RPMI7951 (cell line): ENCODE measurements at places on chromosomes 16 and 17.

DNA sequence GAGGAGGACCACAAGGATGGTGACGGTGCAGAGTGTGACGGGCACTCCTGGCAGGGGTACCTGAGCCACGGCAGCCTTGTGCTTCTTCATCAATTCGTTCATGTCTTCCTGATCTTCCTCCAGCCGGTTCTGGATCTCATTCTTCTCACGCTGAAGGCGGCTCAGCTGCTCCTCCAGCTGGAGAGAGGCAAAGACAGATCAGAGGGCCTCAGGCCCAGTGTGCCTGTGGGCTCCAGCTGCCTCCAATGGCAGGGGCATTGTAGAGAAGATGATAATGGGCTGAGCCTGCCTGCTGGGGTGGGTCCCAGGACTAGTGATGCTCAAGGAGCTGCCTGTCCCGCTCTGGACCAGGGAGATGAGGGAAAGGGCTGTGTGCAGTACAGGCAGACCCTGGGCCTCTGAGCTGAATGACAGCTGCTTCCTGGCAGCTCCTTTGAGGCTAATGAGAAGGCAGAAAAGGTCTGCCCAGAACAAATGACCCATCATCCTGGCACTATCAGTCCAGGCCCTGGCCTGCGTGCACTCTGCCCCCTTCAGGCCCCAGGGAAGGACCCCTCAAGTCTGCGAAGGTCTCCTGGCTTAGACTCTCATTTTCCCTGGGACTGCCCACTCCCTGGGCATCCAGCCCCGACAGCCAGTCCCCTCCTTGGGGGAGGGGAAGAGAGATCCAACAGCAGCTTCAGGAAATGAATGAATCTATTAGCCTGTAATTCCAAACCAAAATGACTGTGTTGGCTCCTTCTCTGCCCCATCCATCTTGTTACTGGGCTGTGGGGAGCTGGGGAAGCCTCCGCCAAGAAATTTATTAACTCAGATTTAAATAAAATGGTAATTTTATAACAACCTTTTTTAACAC lies 48.0 kb downstream of the PIPOX start:
- no peak for DNase-seq

- no peak for DNase-seq
These were observed 21.4 kb downstream of the TOM1L2 start for GRCh38 chr17:17950806-17951205.

DNA sequence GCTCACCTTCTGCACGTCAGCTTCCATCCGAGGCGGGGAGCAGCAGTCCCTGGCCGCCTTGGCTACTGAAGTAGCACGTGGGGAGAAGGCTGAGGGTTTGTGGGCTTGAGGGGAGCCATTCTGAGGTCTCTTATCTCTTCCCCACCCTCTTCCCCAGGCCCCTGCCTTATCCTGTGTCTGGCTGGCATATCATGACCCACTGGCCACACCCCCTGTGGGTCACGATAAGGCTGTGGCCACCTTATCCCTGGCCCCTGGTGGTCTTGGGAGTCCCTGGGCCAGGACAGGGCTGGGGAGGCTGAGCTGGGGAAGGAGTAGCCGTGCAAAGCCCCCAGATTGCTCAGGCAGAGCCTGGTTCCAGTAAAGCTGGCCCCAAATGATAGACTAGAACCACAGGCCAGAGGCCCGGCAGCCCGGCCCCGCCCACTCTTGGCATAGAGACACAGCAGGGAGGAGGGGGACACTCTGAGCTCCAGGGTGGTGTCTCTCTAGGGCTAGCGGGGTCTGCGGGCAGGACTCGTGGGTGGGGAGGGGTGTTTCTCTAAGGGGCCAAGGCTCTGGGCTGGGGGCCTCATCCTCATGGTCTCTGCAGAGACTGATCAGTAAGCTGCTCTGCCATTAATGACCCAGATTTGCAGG lies 7.6 kb downstream of the SPNS2 start:
- DNase-seq: no peak

DNA sequence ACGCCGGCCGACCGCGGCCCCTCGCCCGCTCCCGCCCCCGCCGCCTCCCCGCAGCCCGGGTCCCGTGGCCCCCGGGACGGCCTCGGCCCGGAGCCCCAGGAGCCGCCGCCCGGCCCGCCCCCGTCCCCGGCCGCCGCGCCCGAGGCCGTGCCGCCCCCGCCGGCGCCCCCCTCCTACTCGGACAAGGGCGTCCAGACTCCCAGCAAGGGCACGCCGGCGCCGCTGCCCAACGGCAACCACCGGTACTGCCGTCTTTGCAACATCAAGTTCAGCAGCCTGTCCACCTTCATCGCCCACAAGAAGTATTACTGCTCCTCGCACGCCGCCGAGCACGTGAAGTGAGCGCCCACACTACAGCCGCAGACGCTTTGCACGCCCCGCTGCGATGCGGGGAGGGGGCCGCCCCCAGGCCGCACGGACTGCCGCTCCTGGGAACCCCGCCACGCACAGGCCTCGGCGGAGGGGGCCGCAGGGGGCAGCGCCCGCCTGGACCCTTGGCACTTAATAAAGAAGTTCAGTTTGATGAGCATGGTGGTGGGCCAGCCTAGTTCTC lies 35.5 kb upstream of the ZC3H18 start:
- peak; percentile 42 for DNase-seq

DNA sequence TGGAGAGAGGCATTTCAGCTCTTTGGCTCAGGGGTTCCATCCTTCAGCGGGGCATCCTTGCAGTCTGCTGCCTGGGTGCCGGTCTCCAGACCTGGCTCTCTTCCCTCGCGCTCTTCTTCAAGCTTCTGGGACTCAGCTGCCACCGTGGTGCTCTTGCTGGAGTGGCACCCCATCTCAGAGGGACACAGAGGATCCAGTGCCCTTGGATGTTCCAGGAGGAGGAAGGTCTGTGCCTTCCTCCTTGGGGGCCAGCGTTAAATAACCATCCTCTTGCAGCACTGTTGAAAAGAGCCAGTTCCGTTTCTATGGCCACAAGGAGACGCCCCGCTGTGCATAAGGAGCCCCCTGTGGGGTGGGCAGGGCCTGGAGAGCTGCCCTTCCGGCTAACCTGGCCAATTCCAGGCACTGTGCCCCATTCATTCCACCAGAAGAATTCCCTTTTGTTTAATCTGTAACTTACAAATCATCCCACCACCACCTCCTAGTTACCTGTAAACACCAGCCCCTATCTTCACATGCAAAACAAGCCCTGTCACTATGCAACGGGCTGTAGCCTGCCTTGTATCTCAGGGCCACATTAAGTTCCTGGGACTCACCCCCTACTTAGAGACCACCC lies 8.6 kb downstream of the CHD9NB start:
- DNase-seq: no peak

- DNase-seq: no peak
These were observed 8.5 kb downstream of the ASPHD1 start for GRCh38 chr16:29908719-29909220.

GRCh38 chr16:69859105-69859989 lies 91.8 kb upstream of the CLEC18A start:
- DNase-seq: no peak

- DNase-seq: no peak
These were observed 12.2 kb downstream of the MYH13 start for GRCh38 chr17:10360578-10360977.

DNA sequence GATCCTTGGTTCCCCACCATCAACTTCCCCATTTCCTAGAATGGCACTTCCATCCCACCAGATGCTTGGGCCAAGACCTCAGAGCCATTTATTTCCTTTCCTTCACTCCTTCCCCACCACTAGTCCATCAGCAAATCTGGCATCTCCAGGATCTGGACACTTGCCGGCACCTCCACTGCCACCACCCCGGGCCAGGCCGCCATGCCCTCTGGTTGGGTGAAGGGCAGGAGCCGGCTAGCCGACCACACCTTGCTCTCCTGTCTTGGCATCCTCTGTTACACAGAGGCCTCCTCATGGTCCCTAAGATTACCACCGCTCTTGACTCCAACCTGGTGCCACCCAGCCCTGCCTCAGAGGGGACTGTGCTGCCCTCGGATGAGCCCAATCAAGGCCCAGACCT lies 104.5 kb downstream of the RMI2 start:
- no peak for DNase-seq

DNA sequence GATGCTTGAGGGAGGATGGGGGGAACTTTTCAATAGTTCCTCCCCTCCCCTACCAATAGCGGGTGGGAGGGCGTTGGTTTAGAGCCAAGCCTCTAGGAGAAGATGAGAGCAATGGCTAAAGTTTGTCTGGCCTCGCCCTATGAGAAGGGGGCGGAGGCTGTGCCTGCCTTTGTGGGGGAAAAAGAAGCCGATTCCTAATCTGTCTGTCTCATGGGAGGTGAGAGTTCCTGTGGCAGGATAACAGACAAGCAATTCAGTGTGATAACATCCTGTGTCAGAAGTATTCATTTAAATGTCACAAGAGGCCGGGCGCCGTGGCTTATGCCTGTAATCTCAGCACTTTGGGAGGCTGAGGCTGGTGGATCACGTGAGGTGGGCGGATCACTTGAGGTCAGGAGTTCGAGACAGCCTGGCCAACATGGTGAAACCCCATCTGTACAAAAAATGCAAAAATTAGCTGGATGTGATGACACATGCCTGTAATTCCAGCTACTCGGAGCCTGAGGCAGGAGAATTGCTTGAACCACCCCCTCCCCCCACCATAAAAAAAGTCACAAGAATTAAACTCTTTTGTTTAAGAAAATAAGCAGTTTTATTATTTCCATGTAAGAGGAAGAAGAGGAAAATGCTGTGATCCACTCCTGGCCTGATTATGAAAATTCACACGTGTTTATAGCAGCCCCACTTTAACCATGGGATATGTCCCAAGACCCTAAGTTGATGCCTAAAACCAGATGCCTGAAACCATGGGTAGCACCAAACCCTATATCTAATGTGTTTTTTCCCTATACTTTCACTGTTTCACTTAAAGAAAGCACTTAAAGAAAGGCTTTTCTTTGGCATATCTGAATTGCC lies 1.7 kb downstream of the SLFN5 start:
- DNase-seq: peak; percentile 90

- DNase-seq: peak; percentile 74
These were observed 110.0 kb downstream of the N4BP1 start for GRCh38 chr16:48499923-48500381.

- DNase-seq: peak; percentile 71
These were observed 8.5 kb downstream of the CHTF8 start for GRCh38 chr16:69123910-69124309.

DNA sequence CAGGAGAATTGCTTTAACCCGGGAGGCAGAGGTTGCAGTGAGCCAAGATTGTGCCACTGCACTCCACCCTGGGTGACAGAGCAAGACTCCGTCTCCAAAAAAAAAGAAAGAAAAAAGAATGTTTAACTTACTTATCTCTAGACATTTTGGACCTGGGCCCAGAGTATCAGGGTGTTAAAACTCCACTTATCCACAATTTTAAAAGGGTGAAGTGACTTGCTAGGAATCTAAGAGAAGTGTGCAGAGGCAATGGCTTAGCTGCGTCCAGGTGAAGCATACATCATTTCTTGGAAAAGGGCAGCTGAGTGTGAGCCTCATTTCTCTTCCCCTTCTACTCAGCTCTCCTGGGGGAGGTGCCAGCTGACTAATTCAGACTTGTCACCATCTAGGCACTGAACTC lies 25.1 kb downstream of the ALDH3A2 start:
- DNase-seq: no peak

- DNase-seq: no peak
These were observed 1.4 kb upstream of the CACNA1G start for GRCh38 chr17:50558941-50559614.

DNA sequence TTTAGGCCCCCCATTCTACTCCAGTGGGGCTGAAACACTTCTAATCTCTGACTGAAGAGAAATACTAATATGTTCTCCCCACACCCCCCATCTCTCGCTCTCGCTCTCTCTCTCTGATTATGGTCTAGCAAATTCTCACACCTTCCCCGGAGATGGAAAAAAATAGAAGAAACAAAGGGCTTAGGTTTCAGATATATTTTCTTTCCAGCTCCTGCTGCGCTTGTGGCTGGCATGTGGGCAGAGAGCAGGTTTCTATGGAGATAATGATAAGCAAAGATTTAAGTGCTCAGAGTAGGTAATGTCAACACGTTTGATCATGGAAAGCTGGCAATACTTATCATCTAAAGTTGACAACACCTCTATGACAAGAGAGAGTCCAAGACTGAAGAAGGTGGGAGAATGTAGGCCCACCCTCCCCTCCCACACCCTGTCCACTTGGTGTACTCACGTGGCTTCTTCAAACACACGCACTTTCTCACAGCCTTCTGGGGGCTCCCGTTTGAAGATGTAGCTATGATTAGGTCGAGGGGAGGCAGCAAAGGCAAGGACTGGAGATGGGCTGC lies 8.0 kb upstream of the SLC35B1 start:
- no peak for DNase-seq

GRCh38 chr17:7258731-7259554 lies 3.3 kb downstream of the CLDN7 start:
- peak; percentile 56 for DNase-seq

DNA sequence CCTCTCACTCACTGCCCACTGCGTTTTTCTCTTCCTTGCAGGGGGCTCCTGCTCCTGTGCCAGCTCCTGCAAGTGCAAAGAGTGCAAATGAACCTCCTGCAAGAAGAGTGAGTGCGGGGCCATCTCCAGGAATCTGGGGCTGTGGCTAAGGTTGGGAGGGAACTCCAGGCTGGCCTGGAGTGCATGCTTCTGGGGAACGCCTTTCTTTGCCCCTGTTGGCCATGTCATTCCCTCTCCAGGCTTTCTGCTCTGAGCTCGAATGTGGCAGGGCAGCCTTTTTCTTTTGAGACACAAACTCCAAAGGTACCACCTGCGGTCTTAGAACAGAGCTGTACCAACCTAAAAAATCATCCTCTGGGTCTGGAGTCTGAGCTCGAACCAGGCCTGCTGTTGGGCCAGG lies 7.4 kb upstream of the MT1E start:
- no peak for DNase-seq

DNA sequence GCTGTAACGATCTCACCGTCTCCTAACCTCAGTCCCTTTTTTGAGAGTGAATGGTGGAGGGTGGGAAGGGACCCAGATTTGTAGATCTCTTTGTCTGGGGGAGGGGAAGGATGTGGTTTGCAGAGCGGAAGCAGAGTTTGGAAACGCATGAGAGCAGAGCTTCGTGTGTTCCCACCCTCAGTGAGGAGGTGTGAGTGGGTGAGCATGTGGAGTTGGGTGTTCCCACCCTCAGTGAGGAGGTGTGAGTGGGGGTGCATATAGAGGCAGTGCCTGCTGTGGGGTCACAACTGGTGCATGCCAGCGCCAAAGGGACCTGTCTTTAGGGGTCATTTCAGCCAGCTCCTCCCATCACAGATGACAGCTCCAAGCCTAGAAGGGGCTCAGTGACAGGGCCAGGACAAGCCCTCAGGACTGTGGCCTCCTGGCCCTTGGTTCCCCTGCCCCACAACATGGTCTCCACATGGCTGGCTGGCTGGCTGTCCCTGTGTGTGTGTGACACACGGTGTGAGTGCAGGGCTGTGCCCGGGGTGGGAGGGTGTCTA lies 1.8 kb upstream of the CISD3 start:
- no peak for DNase-seq

DNA sequence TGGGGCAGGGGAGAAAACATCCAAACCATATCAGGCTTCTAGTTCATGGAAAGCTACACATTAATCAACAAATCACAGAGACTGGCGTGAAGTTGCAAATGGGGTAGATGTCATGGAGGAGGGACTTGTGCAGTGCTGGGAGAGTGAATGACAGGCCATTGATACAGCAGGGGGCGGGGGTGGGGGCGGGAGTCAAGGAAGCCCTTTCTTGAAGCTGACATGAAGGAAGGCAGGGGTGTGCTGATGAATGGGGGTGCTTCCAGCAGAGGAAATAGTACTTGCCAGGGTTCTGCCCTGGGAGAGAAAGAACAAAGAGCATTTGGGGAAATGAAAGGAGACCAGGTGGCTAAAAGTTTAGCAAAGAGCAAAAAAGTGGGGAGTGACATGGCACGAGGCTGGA lies 269.9 kb downstream of the SHISA9 start:
- DNase-seq: no peak

- no peak for DNase-seq
These were observed 36.0 kb upstream of the RBFOX3 start for GRCh38 chr17:79646721-79647455.

- DNase-seq: no peak
These were observed 654 bp downstream of the DLX3 start for GRCh38 chr17:49994085-49995054.
